ENCODE measurements at places on chromosomes 3 and 15. TPM values are rescaled to one million over a fixed set of nuclear protein-coding genes. Genes with fewer than 3 reads are reported as not detected.
A peak's percentile ranks its signal among the peaks of the same experiment; 100 is the strongest.

DNA sequence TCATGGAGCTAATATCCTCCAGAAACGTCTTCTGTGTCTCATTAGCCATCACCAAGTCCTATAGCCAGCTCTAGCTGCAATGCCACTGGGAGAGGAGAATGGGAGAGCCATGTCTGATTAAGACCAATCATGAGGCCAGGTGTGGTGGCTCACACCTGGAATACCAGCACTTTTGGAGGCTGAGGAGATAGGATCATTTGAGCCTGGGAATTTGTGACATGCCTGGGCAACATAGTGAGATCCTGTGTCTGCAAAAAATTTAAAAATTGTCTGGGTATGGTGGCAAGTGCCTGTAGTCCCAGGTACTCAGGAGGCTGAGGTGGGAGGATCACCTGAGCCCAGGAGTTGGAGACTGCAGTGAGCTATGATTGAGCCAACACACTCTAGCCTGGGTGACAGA is 13.1 kb downstream of the MGLL start:
- no peak for DNase-seq
- no peak overlapping the region for H3K27ac ChIP-seq
- no peak overlapping the region for H3K4me3 ChIP-seq
- H3K36me3 ChIP-seq = no peaks in the 10 kb centered on the region

DNA sequence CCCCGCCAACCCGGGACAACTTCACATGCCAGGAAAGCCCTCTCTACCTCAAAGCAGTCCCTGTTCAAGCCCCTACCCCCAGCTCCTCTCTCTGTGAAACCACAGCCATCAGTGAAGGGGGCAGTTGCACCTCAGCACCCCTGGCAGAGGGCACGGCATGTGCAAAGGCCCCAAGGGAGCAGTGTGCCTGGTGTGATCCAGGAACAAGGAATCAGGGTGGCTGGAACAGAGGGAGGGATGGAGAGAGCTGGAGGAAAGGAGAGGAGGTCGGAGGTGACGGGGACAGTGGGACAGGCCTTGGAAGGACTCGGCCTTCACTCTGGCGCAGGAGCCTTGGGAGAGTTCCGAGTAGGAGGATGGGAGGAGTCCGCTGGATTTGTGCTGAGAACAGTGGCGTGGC is 26.5 kb upstream of the IQSEC1 start:
- no peaks in the 10 kb centered on the region for H3K4me1 ChIP-seq
- no peaks in the 10 kb centered on the region for H3K36me3 ChIP-seq
- DNase-seq = no peak
- no peak overlapping the region for H3K27ac ChIP-seq

- DNase-seq = no peak
- H3K4me3 ChIP-seq = no peak overlapping the region
- H3K27me3 ChIP-seq = peaks cover 16% of the 10 kb centered on the region
- H3K27ac ChIP-seq = no peak overlapping the region
Observed at GRCh38 chr3:123687286-123687685, 102.4 kb upstream of the HACD2 start.

DNA sequence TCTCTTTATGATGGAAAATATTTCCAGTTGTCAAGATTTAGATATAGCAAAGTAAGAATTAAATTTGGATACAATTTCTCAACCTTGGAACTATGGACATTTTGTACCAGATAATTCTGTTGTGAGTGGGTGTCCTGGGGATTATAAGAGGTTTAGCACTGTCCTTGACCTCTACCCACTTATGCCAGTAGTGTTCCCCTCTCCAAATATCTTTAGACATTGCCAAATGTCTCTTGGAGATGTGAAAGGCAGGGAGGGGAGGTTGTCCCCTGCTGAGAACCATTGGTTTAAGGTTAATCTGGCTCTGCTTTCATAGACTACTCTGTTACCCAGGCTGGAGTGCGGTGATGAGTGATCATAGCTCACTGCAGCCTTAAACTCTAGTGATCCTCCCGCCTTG is at the start of gene EBLN2:
EBLN2 (plus strand) TSS at position 244 of the 400 bp plus-strand sequence. CDS start 423 bp downstream, outside the sequence.
- H3K36me3 ChIP-seq = peaks cover 31% of the 10 kb centered on the region
- DNase-seq = no peak
- H3K4me3 ChIP-seq = no peak within 1 kb of the TSS
- no peaks in the 10 kb centered on the region for H3K27me3 ChIP-seq
- no peak within 1 kb of the TSS for H3K27ac ChIP-seq
- peaks cover 3% of the 10 kb centered on the region for H3K4me1 ChIP-seq

GRCh38 chr3:101038880-101039279 is 45.7 kb upstream of the ABI3BP start:
- no peaks in the 10 kb centered on the region for H3K36me3 ChIP-seq
- no peaks in the 10 kb centered on the region for H3K27me3 ChIP-seq
- H3K4me3 ChIP-seq = no peak overlapping the region
- no peak overlapping the region for H3K27ac ChIP-seq

GRCh38 chr3:123518892-123519485 is 65.9 kb downstream of the HACD2 start:
- DNase-seq = no peak
- no peak overlapping the region for H3K27ac ChIP-seq
- peaks cover 10% of the 10 kb centered on the region for H3K36me3 ChIP-seq
- H3K4me1 ChIP-seq = peaks cover 5% of the 10 kb centered on the region
- no peak overlapping the region for H3K4me3 ChIP-seq

DNA sequence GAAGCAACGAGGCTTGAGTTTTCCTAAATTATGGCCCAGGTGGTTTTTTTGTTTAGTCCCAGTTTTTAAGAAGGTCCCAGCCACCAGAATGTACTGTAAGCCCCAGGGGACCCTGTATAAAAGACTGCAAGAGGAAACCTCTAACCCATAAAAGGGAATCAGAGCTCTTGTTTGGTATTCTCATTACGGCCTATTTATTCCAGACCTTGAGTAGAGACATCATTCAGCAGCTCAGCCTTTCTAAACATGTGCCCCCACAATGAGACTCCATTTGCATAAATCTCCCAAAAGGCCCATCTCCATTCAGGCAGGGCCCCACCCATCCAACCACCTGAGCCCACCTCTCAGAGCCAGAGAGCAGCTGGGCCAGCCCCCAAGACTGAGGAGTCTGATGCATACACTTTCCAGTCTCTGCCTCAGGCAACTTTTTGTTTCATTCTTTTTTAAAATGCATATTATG is 25.7 kb downstream of the ZDHHC3 start:
- no peak for DNase-seq
- H3K27me3 ChIP-seq = no peaks in the 10 kb centered on the region
- peaks cover 2% of the 10 kb centered on the region for H3K36me3 ChIP-seq
- no peak overlapping the region for H3K4me3 ChIP-seq
- H3K4me1 ChIP-seq = no peaks in the 10 kb centered on the region
- H3K27ac ChIP-seq = no peak overlapping the region

RPP25 gene
- total RNA-seq = 0.74 TPM

- H3K36me3 ChIP-seq = peaks cover 7% of the 10 kb centered on the region
- no peak overlapping the region for H3K27ac ChIP-seq
- DNase-seq = no peak
- no peaks in the 10 kb centered on the region for H3K27me3 ChIP-seq
- H3K4me1 ChIP-seq = peaks cover 30% of the 10 kb centered on the region
Observed at GRCh38 chr15:92118162-92118935, 264.8 kb downstream of the SLCO3A1 start.

IL17RD gene
- total RNA-seq = 30.4 TPM

GRCh38 chr3:183378008-183378407 is 50.4 kb downstream of the MCF2L2 start:
- no peaks in the 10 kb centered on the region for H3K36me3 ChIP-seq
- no peak overlapping the region for H3K4me3 ChIP-seq
- no peak overlapping the region for H3K27ac ChIP-seq

DNA sequence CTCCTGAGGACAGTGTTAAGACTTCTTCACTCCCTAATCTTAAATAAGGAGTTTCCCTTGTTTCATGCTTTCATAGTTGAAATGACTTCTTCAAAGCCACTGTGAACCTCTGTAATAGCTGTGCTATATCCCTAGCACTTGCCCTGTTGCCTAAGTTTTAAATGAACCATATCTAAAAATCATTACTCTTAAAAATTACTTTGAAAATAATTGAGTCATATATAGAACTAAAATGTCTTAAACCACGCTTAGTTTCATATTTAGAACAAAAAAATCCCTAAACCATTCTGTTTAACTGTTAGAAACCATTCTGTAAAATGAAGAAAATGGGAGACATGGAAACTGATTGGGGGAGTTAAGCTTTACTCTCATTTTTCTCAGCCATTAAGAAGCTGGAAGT is 29.8 kb downstream of the DNAJC19 start:
- peaks cover 34% of the 10 kb centered on the region for H3K36me3 ChIP-seq
- H3K4me3 ChIP-seq = no peak overlapping the region
- no peak overlapping the region for H3K27ac ChIP-seq

DNA sequence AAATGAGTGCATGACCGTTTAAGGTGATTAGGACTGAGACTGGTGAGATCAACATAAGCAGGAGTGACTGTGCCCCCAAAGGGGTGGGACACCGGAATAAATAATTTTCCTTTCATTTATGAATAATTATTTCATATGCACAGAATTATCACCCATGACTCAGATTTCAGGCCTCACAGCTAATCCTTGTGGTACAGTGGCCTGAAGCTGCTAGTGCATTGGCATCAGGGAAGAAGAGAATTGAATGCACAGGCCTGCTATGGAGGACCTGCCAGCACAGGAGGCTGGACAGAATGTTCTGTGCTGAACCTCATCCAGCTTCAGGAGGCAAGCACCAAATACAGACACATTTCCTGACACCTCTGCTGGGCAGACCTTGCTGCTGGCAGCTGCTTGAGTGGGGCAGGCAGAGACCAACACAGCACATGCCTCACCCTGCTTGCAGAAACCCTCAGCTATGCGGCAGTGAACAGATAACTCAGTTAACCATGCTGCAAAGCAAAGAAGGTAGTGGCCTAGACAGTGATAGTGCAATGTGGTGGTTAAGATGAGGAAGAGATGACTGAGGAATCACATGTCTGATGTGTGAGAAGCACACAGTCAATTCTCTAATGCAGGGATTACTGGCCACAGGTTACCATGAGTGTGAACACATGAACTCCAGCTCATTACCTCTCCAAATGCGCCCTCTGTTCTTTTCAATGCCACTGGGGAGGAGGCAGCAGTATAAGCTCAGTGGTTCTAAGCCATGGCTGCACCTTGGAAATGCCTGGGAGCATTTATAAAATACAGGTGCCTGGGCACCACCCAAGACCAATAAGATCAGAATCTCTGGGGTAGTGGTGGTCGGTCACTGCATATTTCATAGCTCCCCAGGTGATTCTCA is 68.1 kb upstream of the SCN5A start:
- no peaks in the 10 kb centered on the region for H3K36me3 ChIP-seq
- no peak overlapping the region for H3K4me3 ChIP-seq
- H3K27me3 ChIP-seq = peaks cover 25% of the 10 kb centered on the region
- no peak overlapping the region for H3K27ac ChIP-seq
- DNase-seq = no peak

DNA sequence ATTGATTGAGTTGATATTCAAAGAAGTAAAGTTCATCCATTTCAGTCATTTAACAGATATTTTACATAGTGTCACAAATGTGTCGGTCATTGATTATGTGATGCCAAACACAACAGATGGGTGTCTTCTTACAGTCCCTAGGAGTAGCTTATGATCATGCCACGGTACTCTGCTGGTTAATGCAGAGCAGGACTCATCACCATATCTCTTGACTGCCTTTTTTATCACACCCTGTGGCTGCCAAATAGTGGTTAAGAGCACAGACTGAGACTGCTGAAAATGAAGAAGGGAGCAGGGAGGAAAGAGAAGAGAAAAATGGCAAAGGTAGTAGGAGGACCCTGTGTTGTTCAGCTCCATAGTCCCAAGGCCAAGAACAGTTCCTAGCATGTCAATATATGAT is 12.8 kb upstream of the TIMMDC1 start:
- H3K36me3 ChIP-seq = peaks cover 13% of the 10 kb centered on the region
- no peak for DNase-seq
- H3K27me3 ChIP-seq = no peaks in the 10 kb centered on the region
- peak overlapping the region; percentile 58 for H3K27ac ChIP-seq

GRCh38 chr15:65066001-65066634 is 1.7 kb downstream of the RASL12 start:
- peaks cover 4% of the 10 kb centered on the region for H3K4me1 ChIP-seq
- peaks cover 47% of the 10 kb centered on the region for H3K27me3 ChIP-seq
- DNase-seq = no peak
- H3K27ac ChIP-seq = no peak overlapping the region

GRCh38 chr15:93025625-93025982 is 63.4 kb downstream of the RGMA start:
- H3K27me3 ChIP-seq = no peaks in the 10 kb centered on the region
- H3K27ac ChIP-seq = no peak overlapping the region
- H3K4me3 ChIP-seq = no peak overlapping the region
- peaks cover 4% of the 10 kb centered on the region for H3K4me1 ChIP-seq
- DNase-seq = no peak

GRCh38 chr3:14137445-14137844 is 12.6 kb downstream of the TMEM43 start:
- no peak for DNase-seq
- no peak overlapping the region for H3K4me3 ChIP-seq
- H3K27me3 ChIP-seq = no peaks in the 10 kb centered on the region
- H3K4me1 ChIP-seq = no peaks in the 10 kb centered on the region
- no peak overlapping the region for H3K27ac ChIP-seq

- no peaks in the 10 kb centered on the region for H3K36me3 ChIP-seq
- peaks cover 15% of the 10 kb centered on the region for H3K4me1 ChIP-seq
- no peak for DNase-seq
Observed at GRCh38 chr15:47333734-47334133, 383.6 kb upstream of the SEMA6D start.

- no peak overlapping the region for H3K4me3 ChIP-seq
- no peak overlapping the region for H3K27ac ChIP-seq
- H3K4me1 ChIP-seq = no peaks in the 10 kb centered on the region
Observed at GRCh38 chr3:143084856-143085731, 34.5 kb upstream of the CHST2 start.

DNA sequence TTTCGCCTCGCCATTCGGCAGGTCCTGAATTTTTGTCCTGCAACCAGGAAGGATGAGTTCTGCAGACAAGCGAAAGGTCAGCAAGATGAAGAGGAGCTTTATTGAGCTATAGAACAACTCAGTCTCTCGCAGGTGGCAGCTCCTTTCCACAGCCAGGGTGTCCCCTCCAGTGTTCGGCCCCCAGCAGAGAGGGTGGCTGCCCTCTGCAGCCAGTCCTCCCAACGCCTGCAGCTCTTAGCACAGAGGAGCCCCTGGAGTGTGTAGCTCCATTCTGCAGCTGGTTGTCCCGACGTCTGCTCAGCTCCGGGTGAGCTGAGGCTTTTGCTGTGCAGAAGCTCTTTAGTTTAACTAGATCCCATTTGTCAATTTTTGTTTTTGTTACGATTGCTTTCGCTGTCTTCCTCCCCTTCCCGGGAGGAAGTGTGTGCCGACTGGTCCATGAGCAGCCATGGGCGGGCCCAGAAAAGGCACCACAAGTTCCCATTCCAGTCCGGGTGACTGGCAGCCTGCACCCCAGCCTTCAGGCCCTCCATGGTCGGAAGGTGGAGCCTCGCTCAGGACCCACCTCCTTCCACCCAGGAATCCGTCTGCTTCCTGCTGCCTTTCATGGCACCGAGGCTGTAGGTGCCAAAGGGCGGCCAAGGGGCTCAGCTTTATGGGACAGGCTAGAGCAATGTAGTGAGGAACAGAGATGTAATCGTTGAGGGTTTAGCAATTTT is 497.8 kb upstream of the CNTN4 start:
- H3K4me1 ChIP-seq = peaks cover 5% of the 10 kb centered on the region
- no peak overlapping the region for H3K4me3 ChIP-seq
- no peaks in the 10 kb centered on the region for H3K27me3 ChIP-seq
- no peak overlapping the region for H3K27ac ChIP-seq
- no peaks in the 10 kb centered on the region for H3K36me3 ChIP-seq
- DNase-seq = no peak

AADAC gene
- not detected for total RNA-seq

UBA5 gene
- total RNA-seq = 40.9 TPM
